ENCODE measurements at places on chromosomes 12 and 14.

- no peak for DNase-seq
Measured at GRCh38 chr12:18753481-18754123, 15.7 kb downstream of the CAPZA3 start.

- no peak for DNase-seq
Measured at GRCh38 chr12:123097561-123098084, 53.3 kb downstream of the PITPNM2 start.

DNA sequence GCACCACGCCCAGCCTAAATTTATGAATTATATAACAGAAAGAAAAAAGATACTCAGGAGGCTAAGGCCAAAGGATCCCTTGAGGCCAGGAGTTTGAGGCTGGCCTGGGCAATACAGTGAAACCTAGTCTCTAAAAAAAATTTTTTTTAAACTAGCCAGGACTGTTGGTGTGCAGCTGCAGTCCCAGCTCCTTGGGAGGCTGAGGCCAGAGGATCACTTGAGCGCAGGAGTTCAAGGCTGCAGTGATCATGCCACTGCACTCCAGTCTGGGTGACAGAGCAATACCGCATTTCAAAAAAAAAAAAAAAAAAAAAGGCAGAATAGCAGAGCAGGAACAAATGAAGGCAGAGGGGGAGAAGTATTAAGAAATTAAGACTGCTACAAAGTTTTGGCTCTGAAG, 2.6 kb upstream of the PSMA6 start:
- no peak for DNase-seq

- no peak for DNase-seq
Measured at GRCh38 chr14:78131201-78131600, 39.0 kb upstream of the NRXN3 start.

- no peak for DNase-seq
Measured at GRCh38 chr14:101123618-101124510, 220.3 kb upstream of the RTL1 start.

- no peak for DNase-seq
Measured at GRCh38 chr12:53575502-53576249, 50.5 kb downstream of the ATF7 start.

DNA sequence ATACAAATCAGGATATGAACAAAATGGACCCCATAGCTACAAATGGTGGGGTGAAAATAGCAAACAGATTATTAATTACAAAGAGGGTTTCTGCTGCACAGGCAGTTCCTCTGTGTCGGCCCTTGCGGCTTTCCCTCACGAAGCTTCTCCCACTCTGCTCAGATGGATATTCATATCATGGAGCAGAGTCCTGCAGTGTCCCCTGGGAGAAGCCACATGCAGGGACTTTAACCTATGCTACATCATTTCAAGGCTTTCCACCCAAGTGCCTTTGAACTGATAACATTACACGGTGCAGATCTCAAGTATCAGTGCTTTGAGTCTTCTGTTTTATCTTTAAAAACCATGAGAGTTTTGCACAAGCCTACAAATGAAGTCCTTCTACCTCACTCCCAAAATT, 229.1 kb downstream of the PPM1H start:
- DNase-seq: no peak

DNA sequence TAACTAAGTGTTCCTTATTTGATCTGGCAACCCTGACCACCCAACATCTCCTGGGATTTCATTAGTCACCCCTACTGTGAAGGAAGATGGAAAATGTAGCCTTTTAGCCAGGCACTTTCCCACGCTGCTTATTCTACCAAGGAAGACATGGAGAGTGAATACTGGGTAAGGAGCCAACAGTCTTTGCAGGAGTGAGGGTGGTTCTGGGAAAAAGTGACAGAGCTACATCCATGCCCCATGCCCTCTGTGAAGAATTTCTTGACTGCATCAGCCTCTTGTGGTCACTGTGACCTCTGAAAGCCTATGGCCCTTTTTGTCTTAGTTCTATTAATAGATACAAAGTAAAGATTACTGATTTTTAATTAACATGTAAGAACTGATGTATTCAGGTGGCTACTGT, 196.0 kb upstream of the EEA1 start:
- DNase-seq: no peak

- DNase-seq: no peak
Measured at GRCh38 chr12:106030210-106031071, 108.3 kb downstream of the NUAK1 start.

Measured in GM18507 (cell line).